HCT116 (cell line): ENCODE measurements at places on chromosomes 1 and 21.

DNA sequence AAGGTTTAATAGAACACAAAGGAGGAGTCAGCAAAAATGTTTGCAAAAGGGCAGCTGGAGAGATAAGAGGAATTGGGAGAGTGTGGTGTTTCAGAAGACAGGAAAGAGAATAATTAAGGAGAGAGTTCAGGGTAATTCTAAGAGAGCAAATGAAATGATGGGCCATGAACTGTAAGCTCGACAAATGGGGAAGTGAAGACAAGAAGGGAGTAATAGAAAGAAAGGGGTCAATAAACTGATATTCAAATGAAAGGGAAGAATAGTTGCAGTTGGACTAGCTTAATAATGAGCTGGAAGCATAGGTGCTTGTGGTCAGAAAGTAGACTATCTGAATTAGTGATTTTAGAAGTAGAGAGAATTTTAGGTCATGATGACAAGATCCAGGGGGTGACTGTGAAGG is 15.6 kb upstream of the RNF220 start:
- no peak overlapping the region for H3K4me3 ChIP-seq
- no peaks in the 10 kb centered on the region for H3K27me3 ChIP-seq
- H3K27ac ChIP-seq = no peak overlapping the region
- H3K4me1 ChIP-seq = peaks cover 6% of the 10 kb centered on the region; the same call in 1 of the 2 replicates
- H3K36me3 ChIP-seq = no peaks in the 10 kb centered on the region

GRCh38 chr1:51962486-51963356 is 27.8 kb downstream of the RAB3B start:
- H3K4me3 ChIP-seq = no peak overlapping the region
- no peaks in the 10 kb centered on the region for H3K4me1 ChIP-seq
- no peak for DNase-seq
- no peak overlapping the region for H3K27ac ChIP-seq
- H3K27me3 ChIP-seq = no peaks in the 10 kb centered on the region

DNA sequence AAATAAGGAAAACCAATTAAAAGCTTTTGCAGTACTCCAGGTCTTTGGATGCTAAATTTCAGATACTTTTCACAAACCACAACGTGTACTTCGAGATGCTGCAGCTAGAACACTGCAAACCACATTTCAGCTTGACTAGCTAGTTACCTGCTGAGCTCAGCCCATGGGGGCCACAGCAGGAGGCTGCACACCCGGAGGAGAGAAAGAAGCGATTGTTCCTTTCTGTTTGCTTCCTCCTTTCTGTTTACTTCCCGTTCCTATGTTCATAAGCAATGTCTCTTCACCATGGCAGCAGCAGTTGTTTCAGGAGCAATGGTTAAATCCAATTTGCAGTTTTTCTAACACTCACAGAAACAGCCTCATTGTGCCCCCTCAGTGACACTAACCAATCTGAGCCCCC is 225.6 kb upstream of the FGGY start:
- no peaks in the 10 kb centered on the region for H3K27me3 ChIP-seq
- H3K27ac ChIP-seq = no peak overlapping the region
- H3K4me1 ChIP-seq = no peaks in the 10 kb centered on the region
- DNase-seq = no peak
- H3K4me3 ChIP-seq = no peak overlapping the region

DNA sequence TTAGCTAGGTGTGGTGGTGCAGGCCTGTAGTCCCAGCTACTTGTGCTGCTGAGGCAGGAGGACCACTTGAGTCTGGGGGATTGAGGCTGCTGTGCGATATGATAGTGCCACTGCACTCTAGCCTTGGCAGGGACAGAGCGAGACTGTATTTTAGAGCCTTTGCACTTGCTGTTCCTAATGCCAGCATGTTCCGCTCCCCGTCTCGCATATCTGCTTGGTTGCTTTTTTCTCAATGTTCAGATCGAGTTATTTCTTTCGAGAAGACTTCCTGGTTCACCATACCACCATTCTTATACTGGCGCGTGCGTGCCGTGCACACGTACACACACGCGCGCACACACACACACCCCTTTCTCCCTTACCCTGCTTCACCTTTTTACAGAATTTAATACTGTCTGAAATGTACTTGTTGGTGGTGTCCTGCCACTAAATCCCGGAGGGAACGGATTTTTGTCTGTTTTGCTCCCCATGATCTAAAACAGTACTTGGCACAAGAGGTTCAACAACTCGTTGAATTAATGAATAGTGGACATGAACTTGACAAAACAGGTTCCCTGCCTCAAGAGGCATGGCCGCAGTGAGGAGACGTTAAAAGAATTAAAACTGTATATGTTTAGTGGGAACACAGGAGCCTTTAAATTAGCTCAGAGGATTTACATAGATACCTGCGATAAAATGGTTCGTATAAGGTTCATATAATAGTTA is 1.1 kb upstream of the RPRD2 start:
- H3K36me3 ChIP-seq = no peaks in the 10 kb centered on the region
- DNase-seq = no peak
- no peaks in the 10 kb centered on the region for H3K27me3 ChIP-seq
- peaks cover 23% of the 10 kb centered on the region for H3K4me1 ChIP-seq

DNA sequence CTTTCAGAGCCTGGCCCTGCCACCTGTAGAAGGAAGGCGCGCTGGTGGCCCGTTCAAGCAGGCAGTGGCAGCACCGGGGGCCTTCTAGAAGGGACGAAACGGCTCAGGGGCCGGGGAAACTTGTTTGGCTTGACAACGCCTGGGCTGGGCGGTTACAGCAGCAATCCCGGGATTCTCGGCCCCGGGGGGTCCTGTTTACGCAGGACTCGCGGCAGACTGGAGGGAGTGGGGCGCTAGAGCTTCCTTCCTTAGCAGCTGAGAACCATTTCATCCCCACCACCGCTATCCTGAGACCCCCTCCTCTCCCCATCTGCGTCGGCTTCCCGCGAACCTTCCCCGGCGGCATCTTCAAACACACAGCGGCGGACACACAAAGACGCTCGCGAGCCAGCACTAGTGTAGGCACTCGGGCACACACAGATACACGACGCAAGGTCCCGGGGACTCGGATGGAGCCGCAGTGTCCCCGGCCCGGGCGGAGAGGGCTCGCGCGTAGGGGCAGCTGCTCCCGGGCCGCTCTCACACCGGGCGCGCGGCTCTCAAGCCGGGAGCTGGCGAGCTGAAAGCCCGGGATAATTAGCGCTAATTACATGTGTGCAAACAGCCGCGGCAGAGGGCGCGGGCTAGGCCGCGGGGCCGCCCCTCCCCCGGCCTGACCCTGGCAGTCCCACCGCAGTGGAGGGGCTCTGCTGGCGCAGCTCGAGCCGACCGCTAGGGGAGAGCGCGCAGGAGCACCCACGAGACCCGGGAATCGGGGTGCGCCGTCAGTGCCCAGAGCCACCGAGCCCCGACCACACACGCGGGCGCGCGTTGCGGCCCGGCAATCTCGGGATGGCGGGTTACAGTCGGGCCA is 271.4 kb downstream of the FOXD2 start:
- DNase-seq = no peak
- H3K27ac ChIP-seq = no peak overlapping the region; the same call in 1 of the 2 replicates
- peak overlapping the region; percentile 40 for H3K4me3 ChIP-seq
- H3K27me3 ChIP-seq = peaks cover 15% of the 10 kb centered on the region; the same call in 1 of the 2 replicates

DNA sequence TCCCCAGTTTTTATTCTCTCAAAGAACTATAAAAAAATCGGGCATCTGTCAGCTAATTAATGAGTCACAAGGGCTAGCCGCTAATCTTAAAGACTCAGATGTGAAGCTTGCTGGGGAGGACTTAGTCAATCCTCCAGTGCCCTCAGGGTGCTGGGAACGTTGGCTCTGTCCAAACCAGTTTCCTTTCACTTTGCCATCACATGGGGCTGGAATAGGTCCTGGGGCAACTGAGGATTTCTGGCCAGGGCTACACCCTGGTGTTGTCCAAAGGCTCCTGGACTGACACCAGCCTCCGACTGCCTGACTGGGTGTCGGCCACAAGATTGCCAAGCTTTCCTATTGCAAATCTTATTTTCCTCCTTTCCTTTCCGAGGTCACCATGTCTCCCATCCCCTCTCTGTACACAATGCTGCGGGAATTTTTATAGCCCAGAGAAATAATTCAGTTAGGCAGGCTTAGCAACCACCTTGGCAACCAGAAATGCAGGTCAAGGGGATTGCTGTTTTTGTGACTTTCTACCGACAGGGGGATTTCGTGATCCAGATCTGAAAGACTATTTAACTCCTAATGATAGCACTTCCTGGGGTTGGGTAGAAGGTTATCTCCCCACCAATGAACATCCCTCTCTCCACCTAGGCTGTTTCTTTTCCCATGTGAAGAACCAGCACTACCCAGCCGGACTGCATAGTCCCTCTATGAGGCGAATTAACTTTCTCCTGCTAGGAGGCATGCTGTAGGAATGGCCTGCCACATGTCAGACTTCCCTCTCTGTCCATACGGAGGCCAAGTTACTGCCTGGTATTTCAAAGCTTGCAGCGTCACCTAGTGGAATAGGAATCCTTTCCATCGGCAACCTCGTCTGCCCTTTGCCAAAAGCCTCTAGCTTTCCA is 29.9 kb upstream of the CTBS start:
- peak overlapping the region; percentile 24 for H3K4me3 ChIP-seq
- H3K36me3 ChIP-seq = no peaks in the 10 kb centered on the region
- no peaks in the 10 kb centered on the region for H3K27me3 ChIP-seq
- H3K4me1 ChIP-seq = peaks cover 52% of the 10 kb centered on the region

DNA sequence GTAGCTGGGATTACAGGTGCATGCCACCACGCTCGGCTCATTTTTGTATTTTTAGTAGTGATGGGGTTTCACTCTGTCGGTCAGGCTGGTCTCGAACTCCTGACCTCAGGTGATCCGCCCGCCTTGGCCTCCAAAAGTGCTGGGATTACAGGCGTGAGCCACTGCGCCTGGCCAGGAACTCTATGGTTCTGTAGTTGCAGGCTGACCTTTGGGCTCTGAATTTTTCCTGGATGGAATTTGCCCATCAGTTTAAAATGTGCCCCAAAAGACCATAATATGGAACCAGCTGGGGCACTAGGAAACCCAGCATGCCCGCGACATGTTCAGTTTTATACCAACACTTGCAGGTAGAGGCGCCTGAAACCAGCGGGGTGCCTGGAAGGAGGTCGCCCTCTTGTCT is 1.6 kb upstream of the SCNN1D start:
- no peaks in the 10 kb centered on the region for H3K27me3 ChIP-seq
- peaks cover 32% of the 10 kb centered on the region for H3K4me1 ChIP-seq
- H3K36me3 ChIP-seq = no peaks in the 10 kb centered on the region

DNA sequence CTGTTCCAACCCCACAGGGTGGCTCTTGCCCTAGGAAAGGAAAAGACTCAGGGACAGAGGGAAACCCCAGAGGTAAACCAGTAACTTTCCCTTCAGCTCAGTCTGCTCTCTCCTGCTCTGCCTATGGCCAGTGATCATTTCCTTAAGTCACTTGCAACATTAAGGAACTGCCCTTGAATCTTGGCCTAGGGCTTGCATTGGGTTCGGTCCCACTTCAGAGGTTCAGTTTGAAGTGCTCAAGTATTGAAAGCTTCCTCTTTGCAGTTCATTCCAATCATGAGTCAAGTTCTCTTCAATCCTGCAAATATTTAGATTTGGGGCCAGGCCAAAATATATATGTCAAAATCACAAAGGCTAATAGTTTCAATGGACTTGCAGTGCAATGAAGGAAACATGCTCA is 97.7 kb upstream of the IRF2BP2 start:
- H3K27me3 ChIP-seq = no peaks in the 10 kb centered on the region
- H3K4me3 ChIP-seq = no peak overlapping the region
- no peak overlapping the region for H3K27ac ChIP-seq
- no peaks in the 10 kb centered on the region for H3K36me3 ChIP-seq
- H3K4me1 ChIP-seq = no peaks in the 10 kb centered on the region

GRCh38 chr1:121518726-121519041 is 333.9 kb downstream of the SRGAP2C start:
- no peak for DNase-seq
- H3K4me1 ChIP-seq = no peaks in the 10 kb centered on the region
- no peaks in the 10 kb centered on the region for H3K36me3 ChIP-seq
- peak overlapping the region; percentile 55 for H3K27ac ChIP-seq
- no peaks in the 10 kb centered on the region for H3K27me3 ChIP-seq
- peak overlapping the region; percentile 54 for H3K4me3 ChIP-seq

- H3K4me3 ChIP-seq = no peak overlapping the region
- H3K27me3 ChIP-seq = no peaks in the 10 kb centered on the region
- H3K27ac ChIP-seq = no peak overlapping the region
- H3K36me3 ChIP-seq = no peaks in the 10 kb centered on the region
- no peak for DNase-seq
Measured at GRCh38 chr1:4689271-4689935, 35.0 kb downstream of the AJAP1 start.

- H3K27me3 ChIP-seq = no peaks in the 10 kb centered on the region
- H3K27ac ChIP-seq = no peak overlapping the region
- DNase-seq = no peak
- H3K4me3 ChIP-seq = no peak overlapping the region
- H3K36me3 ChIP-seq = peaks cover 13% of the 10 kb centered on the region
Measured at GRCh38 chr1:46699666-46700065, 19.2 kb downstream of the EFCAB14 start.

- H3K27me3 ChIP-seq = no peaks in the 10 kb centered on the region
- no peak overlapping the region for H3K27ac ChIP-seq
- no peaks in the 10 kb centered on the region for H3K4me1 ChIP-seq
- H3K4me3 ChIP-seq = no peak overlapping the region
Measured at GRCh38 chr1:170460414-170461155, 71.4 kb upstream of the GORAB start.

- no peaks in the 10 kb centered on the region for H3K4me1 ChIP-seq
- 0 out of 2 replicates have a peak, but pooled peaks cover 2% of the 10 kb centered on the region for H3K36me3 ChIP-seq
- no peak for DNase-seq
- H3K27ac ChIP-seq = no peak overlapping the region
- H3K4me3 ChIP-seq = no peak overlapping the region
Measured at GRCh38 chr21:33817663-33818451, 97.7 kb downstream of the ATP5PO start.

DNA sequence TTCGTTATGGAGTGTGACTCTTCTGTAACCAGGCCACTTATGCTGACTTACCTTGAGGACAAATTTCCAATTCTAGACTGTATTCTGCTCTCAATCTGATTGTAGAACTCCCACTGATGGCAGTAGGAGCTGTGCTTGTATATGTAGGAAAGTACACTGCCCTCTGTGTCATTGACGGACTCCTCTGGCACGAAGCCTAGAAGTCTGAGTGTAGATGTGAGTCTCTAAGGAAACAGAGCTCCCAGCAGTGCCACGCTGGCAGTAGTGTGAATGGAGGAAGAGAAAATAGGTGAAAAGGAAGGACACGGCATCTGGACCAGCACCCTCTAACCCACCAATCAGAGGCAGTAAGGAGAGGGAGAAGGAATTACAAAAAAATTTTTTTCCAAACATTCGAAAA is 130.4 kb upstream of the ADGRL2 start:
- H3K4me1 ChIP-seq = no peaks in the 10 kb centered on the region
- no peaks in the 10 kb centered on the region for H3K27me3 ChIP-seq
- DNase-seq = no peak
- no peak overlapping the region for H3K27ac ChIP-seq
- no peak overlapping the region for H3K4me3 ChIP-seq

DNA sequence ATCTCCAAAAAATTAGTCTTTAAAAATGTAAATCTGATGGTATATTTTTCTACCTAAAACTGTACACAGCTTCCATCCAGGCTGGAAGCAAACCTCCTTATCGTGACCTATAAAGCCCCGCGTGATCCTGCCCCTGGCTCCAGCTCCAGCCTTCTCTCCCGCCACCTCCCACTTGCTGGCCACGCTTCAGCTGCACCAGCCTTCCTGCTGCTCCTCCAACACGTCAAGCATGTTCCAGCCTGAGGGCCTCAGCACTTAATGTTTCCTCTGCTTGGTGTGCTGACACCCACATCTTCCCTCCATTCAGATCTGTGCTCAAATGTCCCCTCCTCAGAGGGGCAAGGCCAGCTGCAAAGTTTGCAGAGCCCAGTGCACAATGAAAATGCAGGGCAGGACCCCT is 123.5 kb upstream of the MAGI3 start:
- H3K36me3 ChIP-seq = no peaks in the 10 kb centered on the region
- no peak for DNase-seq
- no peaks in the 10 kb centered on the region for H3K27me3 ChIP-seq
- no peak overlapping the region for H3K4me3 ChIP-seq
- H3K27ac ChIP-seq = no peak overlapping the region
